ENCODE measurements at places on chromosomes 5 and 9.

- no peak for DNase-seq
These were observed 485.4 kb downstream of the ZNF608 start for GRCh38 chr5:124260921-124261515.

- no peak for DNase-seq
These were observed 13.0 kb upstream of the CTNNAL1 start for GRCh38 chr9:109026306-109026705.

- DNase-seq: no peak
These were observed 234.5 kb upstream of the TRIM32 start for GRCh38 chr9:116452634-116453033.

DNA sequence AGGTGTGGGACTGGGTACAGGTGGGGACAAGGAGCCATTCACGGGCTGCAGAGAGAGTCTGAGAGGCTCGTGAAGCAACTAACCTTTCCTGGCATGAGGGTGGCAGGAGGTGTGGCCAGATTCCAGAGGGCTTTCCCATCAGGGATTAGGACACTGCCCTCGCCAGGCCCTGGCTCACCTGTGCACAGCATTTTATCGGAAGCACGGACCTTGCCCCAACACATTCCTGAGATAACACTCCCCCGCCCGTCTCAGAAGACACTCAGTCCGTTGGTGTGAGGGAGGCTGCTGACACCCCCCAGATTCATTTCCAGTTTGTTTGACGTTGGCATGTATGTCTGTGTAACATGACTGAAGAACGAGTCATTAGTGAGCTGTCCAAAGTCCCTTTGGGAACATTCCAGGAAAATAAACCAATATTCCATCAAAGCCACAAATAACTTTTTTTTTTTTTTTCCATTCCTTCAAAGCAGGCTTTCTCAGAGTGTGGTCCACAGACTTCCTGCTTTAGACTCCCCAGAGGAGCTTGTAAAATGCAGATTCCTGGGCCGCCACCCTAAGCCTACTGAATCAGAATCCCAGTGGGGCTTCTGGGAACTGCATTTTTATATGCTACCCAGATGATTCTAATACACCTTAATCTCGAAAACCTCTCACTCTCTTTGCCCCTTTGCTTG is 23.4 kb downstream of the WWC1 start:
- DNase-seq: peak; percentile 82

DNA sequence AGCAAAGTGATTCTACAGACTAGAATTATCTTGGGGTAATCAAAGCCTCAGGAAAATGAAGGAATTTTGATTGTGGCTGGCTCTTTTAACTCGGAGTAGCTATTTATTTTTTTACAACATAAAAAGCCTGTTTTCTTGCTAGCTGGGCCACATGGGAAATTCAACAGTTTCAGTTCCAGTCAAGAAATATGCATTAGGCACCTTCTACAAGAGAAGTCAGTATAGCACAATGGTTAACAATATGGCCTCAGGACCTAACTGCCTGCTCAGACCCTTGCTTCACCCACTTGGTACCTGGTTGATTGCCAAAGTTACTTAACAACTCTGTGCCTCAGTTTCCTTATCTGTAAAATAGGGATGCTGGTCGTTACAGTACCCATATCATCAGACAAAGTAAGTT is 586.2 kb downstream of the ZNF608 start:
- no peak for DNase-seq

DNA sequence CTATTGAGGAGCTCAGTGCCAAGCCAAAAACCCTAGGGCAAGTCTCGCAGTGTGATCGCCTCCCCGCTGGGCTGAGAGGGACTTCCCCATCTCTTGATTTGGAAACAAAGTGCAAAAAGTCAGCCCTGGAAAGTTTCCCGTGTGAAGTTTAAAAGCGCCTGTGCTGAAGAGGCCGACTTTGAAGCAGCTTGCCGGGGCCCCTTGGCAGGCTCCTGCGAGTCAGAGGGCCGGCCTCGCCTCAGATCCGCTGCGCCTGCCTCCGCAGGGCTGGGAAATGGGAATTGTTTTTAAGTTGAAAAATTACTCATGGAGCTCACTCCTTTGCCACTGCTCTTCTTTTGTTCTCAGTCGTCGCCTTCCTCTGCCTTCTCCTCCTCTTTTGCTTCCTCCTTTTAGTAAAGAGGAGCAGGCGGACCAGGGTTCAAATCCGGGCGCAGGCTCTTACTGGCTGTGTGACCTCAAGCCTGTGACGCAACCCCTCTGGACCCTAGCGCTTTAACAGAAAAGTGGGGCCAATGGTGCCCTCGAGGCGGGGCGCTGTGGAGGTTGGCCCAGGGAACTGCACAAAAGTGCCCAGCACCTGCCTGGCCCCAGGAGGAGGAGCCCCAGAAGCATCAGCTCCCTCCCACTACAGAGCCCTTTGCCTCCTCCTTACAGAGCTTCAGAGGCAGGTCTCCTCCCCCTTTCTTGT is 14.7 kb upstream of the LHX2 start:
- DNase-seq: no peak

DNA sequence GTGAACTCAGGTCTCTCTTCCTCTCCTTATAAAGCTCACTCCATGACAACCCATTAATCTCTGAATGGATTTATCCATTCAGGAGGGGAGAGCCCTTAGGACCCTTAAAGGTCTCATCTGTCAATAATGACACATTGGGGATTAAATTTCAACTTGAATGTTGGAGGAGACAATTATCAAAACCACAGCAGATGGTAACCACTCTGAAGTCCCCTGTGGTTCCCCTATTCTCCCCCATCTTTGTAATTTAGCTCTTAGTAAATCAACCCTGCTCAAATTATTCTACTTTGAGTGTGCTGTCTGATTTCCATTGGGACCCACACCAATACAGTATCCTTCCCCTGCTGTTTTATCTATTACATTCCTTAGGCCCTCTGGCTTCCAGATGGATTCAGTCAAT is 72.0 kb upstream of the RAI14 start:
- DNase-seq: no peak

- DNase-seq: no peak
These were observed 10.8 kb upstream of the CCDC152 start for GRCh38 chr5:42745856-42746255.

DNA sequence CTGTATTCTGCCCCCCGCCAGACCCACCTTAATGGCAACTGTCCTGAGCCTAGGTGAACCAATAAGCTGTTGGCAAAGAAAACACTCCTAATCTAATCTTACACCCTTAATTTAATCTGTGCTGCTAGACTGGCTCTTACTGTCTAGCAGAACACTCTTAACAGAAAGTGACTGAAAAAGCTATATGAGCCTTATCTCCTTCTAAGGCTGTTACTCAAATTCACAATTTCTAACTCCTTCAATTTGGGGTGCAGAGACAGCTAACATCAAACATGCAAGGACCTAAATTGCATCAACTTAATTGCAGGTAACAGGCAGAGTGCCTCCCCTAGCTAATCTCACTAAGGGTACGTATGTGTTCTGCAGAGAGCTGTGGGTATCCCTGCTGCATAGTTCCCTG is 49.5 kb upstream of the MAP1B start:
- DNase-seq: no peak

DNA sequence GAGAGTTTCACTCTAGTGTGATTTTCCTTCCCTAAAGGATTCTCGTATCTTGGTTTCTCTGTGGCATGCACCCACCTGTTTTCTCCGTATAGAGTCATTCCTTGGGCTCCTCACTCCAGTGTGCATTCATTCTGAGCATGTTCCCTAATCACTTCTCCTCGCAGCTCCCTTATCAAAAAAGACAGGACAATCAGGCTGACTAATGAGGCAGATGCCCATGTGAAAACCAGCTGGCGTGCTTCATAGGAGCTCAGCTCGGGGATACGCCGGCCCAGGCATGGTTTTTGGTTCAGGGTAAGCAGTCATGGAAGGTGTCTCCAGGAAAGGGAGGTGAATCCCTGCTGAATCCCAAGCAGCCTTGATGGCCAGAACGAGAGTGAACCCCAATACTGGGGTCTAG is 41.2 kb upstream of the INSYN2B start:
- DNase-seq: no peak

Measured in RKO (cell line).